ENCODE measurements at places on chromosomes 4 and X. TPM values are rescaled to one million over a fixed set of nuclear protein-coding genes. Genes with fewer than 3 reads are reported as not detected.

DNA sequence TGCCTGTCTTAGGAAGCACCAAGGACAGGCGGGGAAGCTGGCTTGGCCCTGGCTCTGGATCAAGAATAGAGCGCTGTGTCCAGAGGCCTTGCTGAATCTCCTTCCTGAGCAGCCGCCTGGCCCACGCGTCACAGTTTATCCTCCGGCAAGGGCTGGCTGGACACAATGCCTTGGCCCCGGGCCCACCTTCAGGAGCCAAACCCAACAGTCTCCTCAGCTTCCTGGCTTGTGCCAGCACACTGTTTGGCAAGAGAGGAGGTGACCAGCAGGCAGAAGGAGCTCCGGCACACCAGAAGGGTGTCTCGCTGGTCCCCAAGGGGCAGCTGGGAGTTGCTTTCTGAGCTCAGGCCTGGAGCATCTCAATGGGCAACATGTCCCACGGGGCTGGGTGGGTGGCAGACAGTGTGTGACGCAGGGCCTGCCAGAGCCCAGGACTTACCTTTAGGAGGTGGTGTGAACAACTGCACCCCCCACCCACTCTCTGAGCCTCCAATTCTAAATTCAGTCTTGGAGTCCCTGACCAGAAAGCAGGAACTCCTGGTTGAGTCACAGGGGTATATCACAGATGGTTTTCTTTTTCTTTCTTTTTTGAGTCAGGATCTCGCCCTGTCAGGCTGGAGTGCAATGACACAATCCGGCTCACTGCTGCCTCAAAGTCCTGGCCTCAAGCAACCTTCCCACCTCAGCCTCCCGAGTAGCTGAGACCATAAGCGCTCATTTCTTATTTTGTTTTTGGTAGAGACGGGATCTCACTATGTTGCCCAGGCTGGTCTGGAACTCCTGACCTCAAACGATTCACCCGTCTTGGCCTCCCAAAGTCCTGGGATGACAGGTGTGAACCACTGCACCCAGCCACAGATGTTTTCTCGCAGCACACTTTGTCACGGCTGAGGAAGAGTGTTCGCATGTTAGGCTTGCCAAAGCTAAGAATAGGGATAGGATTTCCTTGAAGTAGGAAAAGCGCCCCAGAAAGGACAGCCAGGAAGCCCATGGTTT, 361.2 kb downstream of the BCOR start:
- DNase-seq, result no peak

DNA sequence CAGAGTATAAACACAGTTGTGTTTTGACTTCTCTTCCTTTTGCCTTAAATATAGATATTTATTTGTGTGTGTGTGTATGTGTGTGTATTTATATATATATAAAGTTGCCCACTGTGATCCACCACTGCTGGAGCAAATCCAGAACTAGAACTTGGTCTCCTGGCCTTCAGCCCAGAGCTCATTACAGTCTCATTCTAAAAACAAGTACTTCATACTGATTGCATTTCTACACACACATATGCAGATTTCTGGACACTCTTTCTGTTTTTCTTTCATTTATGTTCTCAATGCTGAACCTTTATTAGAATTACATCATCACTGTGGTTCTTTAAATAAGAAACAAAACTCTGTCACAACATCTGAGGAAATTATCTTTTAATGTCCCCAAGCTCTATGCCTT, 381 bp downstream of the TXK start:
- DNase-seq, result no peak

Gene LRP2BP
- total RNA-seq, result 1.2 TPM

GRCh38 chrX:72430405-72430968, 124.8 kb upstream of the CITED1 start:
- no peak for DNase-seq

DNA sequence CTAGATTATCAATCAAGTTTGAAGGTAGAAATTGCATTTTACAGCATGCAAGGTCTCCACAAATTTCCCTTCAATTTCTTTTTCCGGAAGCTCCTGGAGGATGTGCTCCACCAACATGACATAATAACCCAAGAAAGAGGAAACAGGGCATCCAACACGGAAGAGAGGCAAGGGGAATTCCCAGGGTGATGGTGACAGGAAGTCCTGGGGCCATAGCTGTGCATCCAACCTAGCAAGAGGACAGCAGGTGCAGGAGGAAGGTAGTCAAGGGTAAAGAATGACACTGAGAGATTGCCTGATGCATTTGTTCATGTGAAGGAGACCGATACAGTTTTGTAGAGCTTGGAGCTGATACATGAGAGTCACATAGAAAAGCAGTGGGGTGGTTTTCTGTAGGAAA, 115.7 kb upstream of the LSM6 start:
- DNase-seq, result no peak

Gene PAGE2
- not detected for total RNA-seq

- DNase-seq, result peak; percentile 3
Observed at GRCh38 chr4:76420188-76420761, 666 bp downstream of the CCDC158 start.

- no peak for DNase-seq
Observed at GRCh38 chr4:125594056-125594602, 279.4 kb downstream of the FAT4 start.

Gene PDE5A
- total RNA-seq, result 0.22 TPM

GRCh38 chr4:94262163-94263016, 54.7 kb downstream of the SMARCAD1 start:
- DNase-seq, result no peak

DNA sequence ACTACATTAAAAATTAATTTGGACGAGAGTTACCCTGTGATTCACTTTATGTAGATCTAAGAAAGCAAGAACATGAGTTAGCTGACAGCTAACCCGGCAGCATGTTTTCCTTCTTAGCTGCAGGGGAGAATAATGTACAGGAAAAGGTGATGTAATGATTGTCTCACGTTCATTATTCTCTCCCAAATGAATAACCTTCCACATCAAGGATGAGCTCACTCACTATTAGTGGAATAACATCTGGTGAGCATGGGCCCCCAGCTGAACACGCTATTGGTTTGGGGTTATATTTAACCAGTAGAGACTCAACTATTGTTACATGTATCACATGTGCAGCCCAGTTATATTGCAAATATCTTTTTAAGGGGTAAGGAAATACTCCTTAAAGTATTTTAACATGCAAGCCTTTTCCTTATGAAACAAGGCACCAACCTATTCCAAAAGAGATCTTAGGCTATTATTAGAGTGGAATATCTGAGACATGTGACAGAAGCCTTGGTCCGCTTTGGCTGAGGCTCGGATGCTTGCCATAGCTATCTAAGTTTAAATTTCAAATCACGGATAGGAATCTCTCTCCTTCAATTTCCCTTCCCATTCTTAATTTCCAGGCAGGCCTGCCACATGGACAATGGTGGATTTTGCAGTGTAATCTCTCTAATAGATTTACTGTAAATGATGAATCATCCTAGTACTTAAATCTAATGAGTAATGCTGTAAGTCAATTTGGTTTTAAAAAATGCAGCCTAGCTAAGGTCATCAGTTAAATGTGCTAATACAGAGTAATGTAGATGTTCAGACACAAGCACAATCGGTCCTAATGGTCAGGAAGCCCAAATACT, 99.0 kb upstream of the OTUD4 start:
- no peak for DNase-seq

DNA sequence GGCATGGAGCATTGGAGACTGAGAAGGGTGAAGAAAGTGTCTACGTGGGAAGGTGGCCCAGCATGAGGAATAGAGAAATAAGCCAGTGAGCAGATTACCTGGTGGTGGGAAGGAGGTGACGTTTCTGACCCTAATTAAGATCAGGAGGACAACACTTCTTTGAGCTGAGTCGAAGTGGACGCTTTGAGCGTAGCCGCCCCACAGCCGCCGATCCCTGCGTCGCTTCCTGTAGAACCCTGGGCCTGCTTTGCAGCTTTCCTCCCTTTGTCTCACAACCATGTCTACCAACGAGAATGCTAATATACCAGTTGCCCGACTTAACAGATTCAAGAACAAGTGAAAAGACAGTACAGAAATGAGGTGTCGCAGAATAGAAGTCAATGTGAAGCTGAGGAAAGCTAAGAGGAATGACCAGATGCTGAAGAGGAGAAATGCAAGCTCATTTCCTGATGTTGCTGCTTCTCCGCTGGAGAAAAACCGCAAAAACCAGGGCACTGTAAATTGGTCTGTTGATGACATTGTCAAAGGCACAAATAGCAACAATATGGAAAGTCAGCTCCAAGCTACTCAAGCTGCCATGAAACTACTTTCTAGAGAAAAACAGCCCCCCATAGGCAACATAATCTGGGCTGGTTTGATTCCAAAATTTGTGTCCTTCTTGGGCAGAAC, 6.4 kb upstream of the ANTXR2 start:
- DNase-seq, result no peak

GRCh38 chrX:135893294-135893817, at the start of the genes CT45A10 and SAGE1:
Gene CT45A10 (minus strand): TSS chrX:135893444. CDS start chrX:135885344, 8,100 bp downstream.
Gene SAGE1 (plus strand): TSS chrX:135893716. CDS start chrX:135896243, 2,527 bp downstream.
- no peak for DNase-seq

GRCh38 chrX:11381464-11381863, 88.3 kb downstream of the AMELX start:
- DNase-seq, result peak; percentile 1

DNA sequence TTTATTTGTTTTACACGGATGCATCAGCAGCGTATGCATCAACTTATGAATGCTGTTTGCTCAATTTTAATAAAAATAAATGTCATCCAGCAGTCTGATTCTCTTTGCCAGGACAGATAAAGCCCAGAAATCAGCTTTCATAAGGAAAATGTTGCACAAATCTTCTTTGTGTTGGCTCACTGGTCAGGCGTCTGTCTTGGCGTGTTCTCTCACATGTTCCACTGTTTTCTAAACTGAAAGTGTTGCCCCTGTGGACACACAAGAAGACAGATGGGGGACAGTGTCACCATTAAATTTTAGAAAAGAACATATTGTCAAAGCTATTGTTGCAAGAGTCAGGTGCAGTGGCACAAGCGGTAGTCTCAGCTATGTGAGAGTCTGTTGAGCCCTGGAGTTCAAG, 316.2 kb downstream of the CENPC start:
- no peak for DNase-seq

GRCh38 chr4:76723924-76724323, 174.0 kb downstream of the SOWAHB start:
- DNase-seq, result no peak

Gene MAGEA2B
- total RNA-seq, result not detected

Gene KCNE5
- total RNA-seq, result 0.34 TPM

DNA sequence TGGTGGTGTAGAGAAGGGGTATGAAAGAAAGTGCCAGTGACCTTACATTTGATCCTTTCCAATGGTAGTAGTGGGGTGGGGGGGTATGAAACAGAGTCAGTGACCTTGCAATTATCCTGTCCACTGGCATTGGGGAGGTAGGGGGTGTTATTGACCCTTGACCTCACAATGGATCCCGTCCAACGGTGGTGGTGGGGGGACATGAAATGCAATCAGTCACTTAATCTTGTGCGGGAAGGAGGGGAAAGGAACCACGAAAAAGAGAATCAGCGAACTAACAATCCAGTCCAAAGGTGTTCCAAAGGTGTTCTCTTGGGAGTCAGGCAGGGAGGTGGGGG, 619 bp upstream of the PDK3 start:
- DNase-seq, result no peak

GRCh38 chrX:123036401-123036800, 147.7 kb upstream of the GRIA3 start:
- no peak for DNase-seq

Gene TACR3
- not detected for total RNA-seq

DNA sequence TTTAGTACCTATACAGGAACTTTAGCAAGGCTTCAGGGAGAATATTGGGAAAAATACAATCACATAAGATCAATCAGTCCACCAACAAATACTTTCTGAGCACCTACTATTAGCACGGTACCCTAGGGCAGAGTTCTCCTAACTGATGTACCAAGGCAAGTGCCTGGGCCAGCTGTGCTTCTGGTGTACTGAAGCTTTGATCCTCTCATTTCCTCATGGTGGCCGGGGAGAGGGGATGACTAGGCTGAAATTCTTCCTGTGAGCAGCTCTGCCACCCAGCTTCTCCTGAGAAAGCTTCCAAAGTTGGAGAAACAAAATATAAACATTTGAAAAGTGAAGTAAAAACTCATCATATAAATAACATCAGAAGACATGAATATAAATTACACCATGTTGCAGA, 49.3 kb upstream of the ATOH1 start:
- DNase-seq, result no peak

DNA sequence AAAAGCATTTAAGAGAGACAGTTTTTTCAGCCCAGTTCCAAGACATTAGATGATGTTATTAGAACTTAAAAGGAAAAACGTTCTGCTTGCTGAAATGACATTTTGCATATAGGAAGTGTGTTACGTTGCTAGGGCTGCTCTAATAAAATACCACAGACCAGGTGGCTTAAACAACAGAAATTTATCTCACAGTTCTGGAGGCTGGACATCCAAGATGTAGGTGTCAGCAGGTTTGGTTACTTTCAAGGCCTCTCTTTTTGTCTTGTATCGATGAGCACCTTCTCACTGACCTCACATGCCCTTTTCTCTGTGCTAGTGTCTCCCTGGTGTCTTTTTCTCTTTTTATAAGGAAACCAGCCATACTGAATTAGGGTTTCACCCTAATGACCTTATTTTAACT, 204.7 kb downstream of the PACRGL start:
- DNase-seq, result no peak

DNA sequence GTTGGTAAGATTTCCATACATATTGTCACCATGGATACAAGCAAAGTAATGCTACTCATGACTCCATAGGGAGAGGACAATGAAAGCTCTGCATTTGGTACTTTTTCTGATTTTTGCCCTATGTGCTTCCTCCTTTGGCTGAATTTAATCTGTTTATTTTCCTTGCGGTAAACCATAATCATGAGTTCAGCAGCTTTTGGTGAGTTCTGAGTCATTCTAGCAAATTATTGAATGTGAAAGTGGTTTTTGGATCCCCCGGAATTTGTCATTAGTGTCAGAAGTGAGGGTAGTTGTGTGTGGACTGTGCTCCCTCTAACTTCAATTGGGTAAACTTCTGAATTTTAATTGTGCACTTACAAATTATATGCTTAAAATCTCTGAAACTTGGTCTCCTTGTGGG, 170.3 kb downstream of the MOSPD2 start:
- no peak for DNase-seq

GRCh38 chr4:47519239-47519883, 34.3 kb downstream of the ATP10D start:
- DNase-seq, result peak; percentile 9

Gene DCX
- not detected for total RNA-seq

DNA sequence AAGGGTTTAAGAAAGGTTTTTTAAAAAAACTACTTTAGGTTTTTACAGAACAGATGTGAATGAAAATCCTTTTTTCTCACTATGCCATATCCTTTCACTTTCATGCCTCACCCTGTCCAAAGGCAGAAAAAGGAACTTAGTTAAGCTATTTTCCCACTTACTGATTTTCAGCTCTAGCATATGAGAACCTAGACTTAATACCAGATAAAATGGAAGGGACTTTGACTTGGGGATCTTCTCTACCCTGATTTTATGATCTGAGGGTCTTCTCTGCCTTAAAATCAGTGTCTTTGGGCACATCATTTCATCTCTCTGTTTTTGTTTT, 42.4 kb downstream of the FNIP2 start:
- DNase-seq, result no peak

- DNase-seq, result no peak
Observed at GRCh38 chr4:45741897-45742296, 382.0 kb downstream of the GABRG1 start.

Gene SMS
- 184 TPM for total RNA-seq

Gene GPAT3
- 2.7 TPM for total RNA-seq

Measured in activated CD8-positive, alpha-beta T cell treated with anti-CD3 and anti-CD28 coated beads for 36 hours (primary cell).